ENCODE measurements at places on chromosomes 2 and 18.

- no peak for DNase-seq
Measured at GRCh38 chr2:70041663-70042062, 45.6 kb upstream of the PCBP1 start.

GRCh38 chr2:98376301-98376910, 30.1 kb downstream of the CNGA3 start:
- no peak for DNase-seq

- DNase-seq: no peak
Measured at GRCh38 chr18:45342166-45342565, 273.1 kb upstream of the SLC14A2 start.

- no peak for DNase-seq
Measured at GRCh38 chr2:55923091-55923981, at the start of gene EFEMP1. Gene EFEMP1 (minus strand): TSS chr2:55923782. CDS start chr2:55922440, 1,342 bp downstream.

DNA sequence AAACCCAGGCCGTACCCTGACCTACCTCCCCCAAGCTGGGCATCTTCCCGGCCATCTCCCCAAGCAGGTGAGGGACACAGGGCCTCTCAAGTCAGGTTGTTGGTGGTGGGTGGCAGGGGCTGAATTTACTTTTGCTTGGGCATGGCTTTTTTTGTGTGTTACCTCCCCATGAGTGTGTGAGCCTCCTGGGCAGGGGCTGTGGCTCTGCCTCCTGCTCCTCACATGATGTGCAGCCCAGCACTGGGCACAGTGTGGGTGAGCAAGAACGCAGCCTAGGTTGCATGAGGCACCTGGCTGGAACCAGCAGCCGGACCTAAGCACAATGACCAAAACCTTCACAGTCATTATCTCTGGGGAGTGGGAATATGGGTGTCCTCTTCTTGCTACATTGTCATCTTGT, 22.3 kb downstream of the CELF4 start:
- no peak for DNase-seq

GRCh38 chr2:21289989-21290388, 166.2 kb downstream of the TDRD15 start:
- no peak for DNase-seq

GRCh38 chr18:4384932-4385331, 70.2 kb downstream of the DLGAP1 start:
- no peak for DNase-seq

GRCh38 chr2:154623819-154624218, 74.7 kb upstream of the KCNJ3 start:
- DNase-seq: no peak

DNA sequence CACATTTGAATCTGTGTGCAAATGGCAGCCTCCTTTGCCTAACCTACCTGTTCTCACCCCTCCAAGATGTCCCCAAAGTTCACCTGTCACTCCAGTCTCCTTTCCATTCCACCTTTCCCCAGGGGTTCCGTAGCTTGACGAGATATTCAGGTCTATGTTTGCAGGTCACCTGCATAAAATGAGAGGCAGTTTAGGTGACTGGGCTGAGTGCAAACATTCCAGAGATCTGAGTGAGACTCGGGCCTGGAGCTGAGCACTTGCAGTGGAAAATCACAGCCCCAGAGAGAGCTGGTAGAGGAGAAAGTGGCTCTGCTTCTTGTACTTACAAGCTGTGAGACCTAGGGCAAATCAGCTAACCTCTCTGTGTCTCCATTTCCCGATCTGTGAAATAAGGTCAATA, 20.1 kb downstream of the CAPN14 start:
- DNase-seq: no peak

DNA sequence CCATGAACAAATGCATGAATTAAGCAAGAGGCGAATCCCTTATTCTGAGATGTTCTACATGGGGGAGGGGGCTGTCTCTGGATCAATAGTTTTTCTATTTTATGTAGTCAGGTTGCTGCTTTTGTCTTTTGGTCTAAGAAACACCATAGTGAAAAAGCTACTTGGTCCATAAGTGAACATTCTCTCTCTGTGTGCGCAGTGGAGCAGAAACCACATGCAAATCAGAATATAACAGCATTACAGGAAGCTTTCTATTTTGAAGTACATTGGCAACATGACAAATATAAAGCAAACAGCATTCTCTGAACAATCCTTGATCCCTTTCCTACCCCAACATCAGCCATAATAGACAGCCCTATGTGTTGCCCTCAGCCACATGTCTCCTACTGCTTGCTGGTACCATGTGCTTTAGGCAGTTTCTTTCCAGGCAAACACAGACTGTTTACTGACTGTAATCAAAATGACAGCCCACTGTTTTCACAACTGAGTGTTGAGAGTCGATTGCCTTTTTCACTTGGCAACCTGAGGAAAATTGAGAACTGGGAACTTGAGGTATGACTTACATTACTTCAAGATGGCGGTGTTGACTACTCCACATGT, 10.6 kb downstream of the SCN3A start:
- DNase-seq: no peak

GRCh38 chr2:167388497-167388896, 500.2 kb downstream of the XIRP2 start:
- DNase-seq: no peak

- DNase-seq: no peak
Measured at GRCh38 chr18:23401400-23402347, 51.4 kb upstream of the RIOK3 start.

DNA sequence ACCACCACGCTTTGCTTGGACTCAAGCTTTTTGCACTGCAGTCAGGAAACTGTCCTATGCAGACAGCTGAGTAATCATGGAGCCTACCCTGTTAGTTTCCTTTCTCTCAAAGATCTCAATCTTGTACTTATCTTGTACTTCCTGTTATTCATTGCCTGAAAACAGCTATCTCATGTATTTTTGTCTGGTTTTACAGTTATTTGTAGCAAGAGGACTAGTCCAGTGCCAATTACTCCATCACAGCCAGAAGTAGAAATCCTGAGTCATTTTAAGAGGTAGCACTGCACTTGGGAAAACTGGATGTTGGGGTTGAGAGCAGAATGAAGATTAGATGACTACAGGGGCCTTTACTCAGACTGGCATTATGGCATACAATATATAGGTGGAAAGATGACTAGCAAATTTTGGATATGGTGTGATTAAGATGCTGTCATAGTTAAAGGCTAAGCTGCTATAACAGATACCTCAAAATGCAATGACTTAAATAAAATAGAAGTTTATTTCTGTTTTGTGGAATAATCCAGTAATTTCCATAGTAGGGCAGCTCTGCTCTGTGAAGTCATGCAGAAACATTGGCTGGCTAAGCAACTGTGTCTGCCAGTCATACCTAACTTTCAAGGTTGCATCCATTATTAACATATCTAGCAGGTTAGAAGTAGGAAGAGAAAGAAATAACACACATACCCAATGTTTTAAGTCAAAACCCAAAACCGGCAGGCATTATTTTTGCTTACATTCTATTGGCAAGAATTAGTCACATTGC, 21.1 kb upstream of the CHMP3 start:
- no peak for DNase-seq

- DNase-seq: no peak
Measured at GRCh38 chr18:28584731-28585130, 407.8 kb upstream of the CDH2 start.

GRCh38 chr2:160838147-160838546, 322.1 kb upstream of the TANK start:
- no peak for DNase-seq

GRCh38 chr2:168536925-168537466, 80.9 kb downstream of the CERS6 start:
- no peak for DNase-seq

DNA sequence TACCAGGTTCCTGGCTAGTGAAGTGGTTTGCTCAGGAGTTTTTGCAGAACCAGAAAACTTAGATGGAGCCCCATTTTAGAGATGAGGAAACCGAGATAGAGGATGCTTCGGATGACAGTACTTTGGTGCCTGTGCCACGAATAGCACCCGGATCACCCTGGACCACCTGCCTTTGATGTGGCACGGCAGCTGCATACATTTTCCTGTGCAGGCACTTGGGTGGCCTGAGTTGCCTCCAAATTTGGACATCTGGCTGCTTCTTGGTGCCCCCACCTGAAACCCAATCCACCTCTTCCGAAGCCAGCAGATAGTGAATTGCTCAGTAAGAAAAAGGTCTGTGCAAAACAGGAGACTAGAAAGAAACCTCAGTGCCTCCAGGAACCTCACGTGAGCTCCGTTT, 140.6 kb upstream of the ID2 start:
- no peak for DNase-seq

GRCh38 chr2:96325884-96326255, 753 bp downstream of the ITPRIPL1 start:
- no peak for DNase-seq

- DNase-seq: no peak
Measured at GRCh38 chr18:58140387-58141325, 96.6 kb downstream of the NEDD4L start.

GRCh38 chr2:28395334-28396061, 2.8 kb downstream of the FOSL2 start:
- DNase-seq: no peak

DNA sequence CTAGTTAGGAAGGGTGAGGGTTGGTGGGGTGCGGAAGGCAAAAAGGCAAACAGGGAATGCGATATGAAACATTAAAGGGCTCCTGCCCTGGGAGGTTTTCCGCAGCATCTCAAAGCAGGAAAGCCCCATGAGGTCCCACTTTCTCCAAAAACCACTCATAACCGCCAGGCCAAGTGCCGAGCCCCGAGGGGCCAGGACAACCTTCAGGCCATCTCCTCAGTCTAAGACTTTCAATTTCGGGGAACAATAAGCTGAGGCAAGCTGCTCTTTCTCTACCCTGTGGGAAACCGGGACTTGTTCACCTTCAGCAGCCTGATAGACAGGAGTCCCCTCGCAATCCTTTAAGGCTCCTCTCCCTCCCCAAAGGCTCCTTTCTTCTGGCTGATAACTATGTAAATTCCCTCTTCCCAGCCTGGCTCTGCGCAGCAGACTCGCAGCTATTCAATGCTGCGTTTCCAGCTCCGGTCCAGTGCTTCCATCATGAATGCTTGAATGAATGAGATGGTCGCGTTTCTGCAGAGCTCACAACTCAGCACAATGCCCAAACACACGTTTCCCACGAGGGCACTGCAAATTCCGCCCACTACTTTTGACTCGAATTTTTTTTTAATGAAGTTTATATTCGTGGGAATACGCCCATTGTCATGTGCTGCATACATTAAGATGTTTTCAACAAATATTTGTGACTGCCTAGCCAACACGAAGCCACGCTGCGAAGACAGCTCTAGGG, 1.4 kb downstream of the LAMA1 start:
- no peak for DNase-seq

DNA sequence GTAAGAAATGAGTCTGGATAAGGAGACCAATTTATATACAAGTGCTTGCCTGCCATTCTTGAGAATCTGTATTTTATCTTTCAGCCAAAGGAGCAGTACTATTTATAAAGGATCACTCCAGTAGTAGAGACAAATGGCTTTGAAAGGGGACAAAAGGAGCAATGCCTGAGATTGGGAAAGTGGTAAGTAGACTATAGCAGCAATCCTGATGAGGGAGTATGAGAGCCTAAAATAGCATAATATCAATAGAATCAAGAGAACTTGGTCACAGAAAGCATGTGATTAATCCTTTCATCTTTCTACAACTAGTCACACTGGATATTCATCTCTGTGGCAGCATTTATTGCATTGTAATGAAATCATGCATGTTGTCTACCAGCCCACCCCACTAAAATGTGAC, 20.2 kb downstream of the NRXN1 start:
- no peak for DNase-seq

GRCh38 chr2:102986826-102987490, 225.1 kb downstream of the TMEM182 start:
- DNase-seq: no peak

DNA sequence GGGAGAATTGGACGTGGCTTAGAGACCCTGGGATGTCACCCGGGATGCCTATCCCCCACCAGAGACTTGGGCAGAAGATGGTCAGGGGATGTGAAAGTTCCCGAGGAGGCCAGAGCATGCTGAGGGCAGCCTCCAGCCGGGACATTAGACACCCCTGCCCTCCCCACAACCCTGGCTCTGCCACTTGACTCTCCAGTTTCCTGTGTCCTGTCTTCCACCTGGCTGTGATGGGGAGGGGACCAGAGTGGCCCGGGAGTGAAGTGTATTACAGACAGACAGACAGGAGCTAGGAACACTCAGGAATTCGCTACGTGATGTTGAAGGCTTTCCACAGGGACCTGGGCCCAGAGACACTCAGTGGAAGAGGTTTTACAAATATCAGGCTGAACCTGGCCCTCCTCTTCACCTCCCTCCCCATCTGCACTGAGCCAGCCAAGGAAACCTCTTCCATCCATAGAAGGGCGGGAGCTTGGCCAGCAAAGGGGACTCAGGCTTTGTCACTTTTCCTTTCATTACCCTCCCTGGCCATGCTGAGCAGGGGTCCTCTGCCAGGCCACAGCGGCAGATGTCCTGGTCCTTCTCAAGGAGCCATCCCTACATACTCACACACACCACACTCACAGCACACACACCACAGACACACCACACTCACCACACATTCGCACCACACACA, 60.7 kb downstream of the SDC1 start:
- DNase-seq: no peak

DNA sequence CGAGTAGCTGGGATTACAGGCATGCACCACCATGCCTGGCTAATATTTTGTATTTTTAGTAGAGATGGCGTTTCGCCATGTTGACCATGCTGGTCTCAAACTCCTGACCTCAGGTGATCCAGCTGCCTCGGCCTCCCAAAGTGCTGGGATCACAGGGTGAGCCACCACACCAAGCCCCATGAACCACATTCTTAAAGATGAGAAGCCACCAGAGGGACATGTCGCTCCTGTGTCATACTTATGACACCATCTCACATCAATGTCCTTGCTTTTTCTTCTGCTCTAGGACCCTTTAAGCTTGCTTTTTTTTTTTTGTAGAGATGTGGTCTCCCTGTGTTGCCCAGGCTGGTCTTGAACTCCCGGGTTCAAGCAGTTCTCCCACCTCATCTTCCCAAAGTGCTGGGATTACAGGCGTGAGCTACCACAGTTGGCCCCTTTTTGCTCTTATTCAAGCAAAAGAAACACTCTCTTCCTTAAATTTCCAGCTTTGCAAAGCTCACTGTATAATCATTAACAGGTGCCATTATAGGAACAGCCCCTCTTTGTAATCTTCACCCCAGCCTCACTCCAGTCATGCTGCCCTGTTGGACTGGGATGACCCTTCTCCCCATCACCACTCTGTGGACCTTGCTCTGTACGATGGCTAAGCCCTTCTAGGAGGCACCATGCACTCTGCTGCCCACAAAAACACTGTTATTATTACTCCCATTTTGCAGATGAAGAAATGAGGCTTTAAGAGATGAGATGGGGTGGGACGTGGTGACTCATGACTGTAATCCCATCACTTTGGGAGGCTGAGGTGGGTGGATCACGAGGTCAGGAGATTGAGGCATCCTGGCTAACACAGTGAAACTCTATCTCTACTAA, 10.8 kb upstream of the KCNG3 start:
- DNase-seq: no peak

- no peak for DNase-seq
Measured at GRCh38 chr2:171655586-171655985, 31.7 kb upstream of the DYNC1I2 start.

- no peak for DNase-seq
Measured at GRCh38 chr2:105821428-105822125, 76.9 kb downstream of the NCK2 start.

GRCh38 chr2:42256505-42256904, 87.4 kb downstream of the EML4 start:
- DNase-seq: no peak
